ENCODE measurements at places on chromosomes 5 and 9.

- DNase-seq: no peak
Observed at GRCh38 chr5:174288439-174288838, 242.9 kb downstream of the NSG2 start.

GRCh38 chr9:115144706-115145105, 26.7 kb upstream of the TNC start:
- no peak for DNase-seq

DNA sequence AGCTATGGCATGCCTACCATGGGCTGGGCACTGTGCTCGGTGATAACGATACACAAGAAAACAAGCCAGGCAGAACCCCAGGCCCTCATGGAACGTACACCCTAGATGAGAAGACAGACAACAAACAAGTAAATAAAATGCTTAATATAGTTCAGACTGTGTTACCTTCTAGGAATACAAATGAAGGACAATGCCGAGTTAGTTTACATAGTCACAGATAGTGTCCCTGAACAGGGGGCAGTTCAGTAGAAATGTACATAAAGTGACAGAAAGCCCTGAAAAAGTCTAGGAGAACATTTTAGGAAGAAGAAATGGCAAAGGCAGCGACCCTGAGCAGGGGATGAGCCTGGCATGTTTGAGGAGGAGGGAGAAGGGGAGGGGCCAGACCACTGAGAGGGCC, 21.7 kb downstream of the SLC22A5 start:
- no peak for DNase-seq

DNA sequence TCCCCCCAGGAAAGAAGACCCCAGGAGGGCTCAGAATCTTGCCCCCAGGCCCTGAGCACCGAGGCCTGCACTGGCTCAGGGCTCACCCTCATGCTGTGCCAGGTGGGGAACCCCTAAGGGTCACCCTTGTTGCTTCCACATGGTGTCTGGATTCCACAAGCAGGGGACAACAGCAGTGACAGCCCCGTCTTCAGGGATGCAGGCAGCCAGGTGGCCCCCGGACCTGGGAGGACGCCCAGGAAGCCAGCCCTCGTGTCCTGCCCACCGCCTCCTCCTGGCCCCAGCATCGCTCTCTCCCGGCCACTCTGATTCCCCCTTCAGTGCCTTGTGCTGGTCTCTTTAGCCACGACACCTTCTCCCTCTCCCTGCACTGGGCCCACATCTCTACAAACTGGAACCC, 60.0 kb upstream of the SARDH start:
- DNase-seq: no peak
